ENCODE measurements at places on chromosomes 3 and 15.

DNA sequence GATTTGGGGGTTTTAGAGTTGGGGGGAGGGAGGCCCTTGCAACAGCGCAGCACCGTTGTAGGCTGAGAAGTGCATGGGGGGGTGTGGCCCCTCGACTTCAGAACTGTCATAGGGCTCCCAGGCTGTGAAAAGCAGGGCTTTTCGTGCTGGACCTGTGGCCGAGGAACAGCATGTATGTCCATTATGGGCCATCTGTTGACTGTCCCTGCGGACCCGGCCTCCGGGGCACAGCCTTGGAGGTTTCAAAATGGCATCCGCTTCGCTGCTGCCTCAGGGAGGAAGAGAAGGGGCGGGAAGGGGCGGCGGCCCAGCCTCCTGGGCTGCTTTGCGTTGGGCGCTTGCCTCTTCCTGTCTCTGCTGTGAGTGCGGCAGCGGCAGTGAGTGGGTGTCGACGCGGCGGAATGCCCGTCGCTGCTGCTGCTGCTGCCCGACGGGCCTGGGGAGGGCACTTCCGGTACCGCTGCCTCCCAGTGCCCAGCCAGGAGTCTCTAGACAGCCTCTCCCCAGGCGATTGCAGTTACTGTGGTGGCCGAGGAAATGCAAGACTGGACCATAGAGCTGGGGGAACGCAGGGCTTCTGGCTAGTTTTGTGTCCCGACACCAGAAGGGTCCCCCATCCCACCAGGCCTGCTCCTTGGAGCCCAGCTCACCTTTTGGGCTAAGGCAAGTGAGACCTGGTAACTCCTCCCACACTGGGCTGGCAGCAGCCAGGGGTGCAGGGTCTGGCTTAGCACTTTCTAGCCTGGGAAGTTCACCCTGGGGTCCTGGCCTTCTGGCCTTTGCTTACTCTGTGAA, 1.9 kb downstream of the GNAI2 start:
- DNase-seq: peak; percentile 85

DNA sequence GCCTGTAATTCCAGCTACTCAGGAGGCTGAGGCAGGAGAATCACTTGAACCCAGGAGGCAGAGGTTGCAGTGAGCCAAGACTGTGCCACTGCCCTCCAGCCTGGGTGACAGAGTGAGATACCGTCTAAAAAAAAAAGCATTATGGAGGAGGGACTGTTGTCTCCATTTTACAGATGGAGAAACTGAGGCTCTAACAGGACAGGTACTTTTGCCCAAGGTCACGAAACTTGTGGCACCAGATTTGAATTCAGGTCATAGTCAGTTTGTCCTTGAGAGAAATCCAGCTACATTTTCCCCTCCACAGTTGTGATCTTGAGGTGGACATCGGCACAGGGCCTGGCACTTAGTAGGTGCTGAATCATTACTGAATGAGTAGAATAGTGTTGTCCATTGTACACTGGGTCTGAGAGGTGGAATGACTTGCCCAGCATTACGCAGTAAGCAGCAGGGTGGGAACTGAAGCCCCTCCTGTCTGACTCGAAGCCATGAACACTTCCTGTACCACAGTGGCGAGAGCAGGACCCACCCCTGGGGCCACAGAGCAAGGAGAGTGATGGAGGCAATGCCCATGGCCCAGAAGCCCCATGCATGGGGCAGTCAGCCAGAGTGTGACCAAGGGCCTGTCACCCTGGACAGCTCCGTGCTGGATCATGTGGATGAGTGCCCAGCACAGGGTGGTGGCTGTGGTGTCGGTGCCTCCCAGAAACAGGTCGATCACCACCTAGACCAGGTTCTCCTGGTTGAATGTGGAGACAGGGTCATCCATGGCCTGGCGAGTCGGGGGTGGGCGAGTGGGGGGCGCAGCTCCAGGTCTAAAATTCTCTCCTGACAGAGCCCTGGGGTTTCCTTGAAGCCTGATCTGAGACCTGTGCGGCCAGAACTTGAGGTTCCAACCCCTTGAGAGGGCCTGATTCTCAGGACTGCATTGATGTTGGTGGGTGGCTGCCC, 20.4 kb upstream of the PARL start:
- DNase-seq: no peak

- no peak for DNase-seq
These were observed 539.5 kb downstream of the NAALADL2 start for GRCh38 chr3:175398676-175399075.

DNA sequence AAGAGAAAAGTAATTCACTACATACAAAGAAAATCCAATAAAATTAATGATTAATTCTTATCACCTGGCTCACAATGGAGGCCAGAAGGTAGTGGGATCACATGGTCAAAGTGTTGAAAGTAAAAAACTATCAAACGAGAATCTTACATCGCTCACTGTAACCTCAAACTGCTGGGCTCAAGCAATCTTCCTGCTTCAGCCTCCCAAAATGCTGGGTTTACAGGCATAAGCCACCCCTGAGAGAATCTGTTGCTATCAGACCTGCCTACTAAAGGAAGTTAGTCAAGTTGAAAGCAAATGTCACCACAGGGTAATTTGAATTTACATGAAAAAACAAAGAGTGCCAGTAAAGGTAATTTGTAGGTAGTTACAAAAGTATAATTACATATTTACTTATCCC, 103.3 kb downstream of the PCCB start:
- DNase-seq: peak; percentile 47

- no peak for DNase-seq
These were observed 83.1 kb downstream of the XXYLT1 start for GRCh38 chr3:195187609-195188425.

- peak; percentile 24 for DNase-seq
These were observed 9.8 kb downstream of the ISG20 start for GRCh38 chr15:88648357-88649214.

- DNase-seq: no peak
These were observed 198.4 kb downstream of the LPP start for GRCh38 chr3:188352196-188352927.

DNA sequence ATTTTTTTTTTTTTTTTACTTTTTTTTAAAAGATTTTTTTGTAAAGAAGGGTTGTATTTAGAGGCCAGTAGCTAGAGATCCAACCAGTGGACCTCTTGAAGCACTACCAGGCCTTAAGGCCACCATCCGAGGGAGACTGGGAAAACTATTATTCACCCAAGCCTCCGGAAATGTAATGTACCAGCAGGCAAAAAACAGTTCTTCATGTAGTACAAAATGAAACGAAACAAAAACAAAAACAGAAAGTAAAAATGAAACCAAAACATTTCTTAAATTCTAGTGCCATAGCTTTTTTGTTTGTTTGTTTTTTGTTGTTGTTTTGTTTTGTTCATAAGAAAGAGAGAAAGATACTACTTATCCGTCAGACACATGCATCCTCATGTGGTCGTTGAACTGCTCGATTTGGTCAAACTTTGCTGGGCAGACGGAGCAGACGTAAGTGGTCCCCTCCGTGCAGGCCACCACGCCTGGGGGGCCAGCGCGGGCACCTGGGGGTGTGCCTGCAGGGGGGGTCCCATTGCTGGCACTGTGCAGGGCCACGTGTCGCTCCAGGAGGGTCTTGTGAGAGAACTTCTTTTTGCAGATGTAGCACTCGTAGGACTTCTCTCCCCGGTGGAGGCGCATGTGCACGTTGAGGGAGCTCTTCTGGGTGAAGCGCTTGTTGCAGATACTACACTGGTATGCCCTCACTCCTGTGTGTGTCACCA, 45.0 kb downstream of the TIGIT start:
- DNase-seq: no peak

GRCh38 chr3:113255854-113256615, 44.7 kb downstream of the BOC start:
- DNase-seq: no peak

- no peak for DNase-seq
These were observed 142.4 kb upstream of the TMC3 start for GRCh38 chr15:81516461-81516860.

DNA sequence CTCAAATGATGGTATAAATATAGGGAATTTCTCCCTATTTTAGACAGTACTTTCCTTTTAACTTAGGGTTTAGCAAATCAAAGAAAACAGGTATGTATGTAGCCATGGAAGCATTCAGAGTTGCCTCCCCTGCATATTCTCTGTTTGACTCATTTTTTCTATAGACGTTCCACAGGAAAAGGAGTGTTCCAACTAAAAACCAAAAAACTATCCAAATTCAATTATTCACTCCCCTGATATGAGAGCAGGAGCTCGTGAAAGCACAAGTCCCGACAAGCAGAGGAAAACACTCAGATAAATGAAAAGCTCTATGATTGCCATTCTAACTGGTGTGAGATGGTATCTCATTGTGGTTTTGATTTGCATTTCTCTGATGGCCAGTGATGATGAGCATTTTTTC, 119.5 kb downstream of the FRMD5 start:
- DNase-seq: no peak

DNA sequence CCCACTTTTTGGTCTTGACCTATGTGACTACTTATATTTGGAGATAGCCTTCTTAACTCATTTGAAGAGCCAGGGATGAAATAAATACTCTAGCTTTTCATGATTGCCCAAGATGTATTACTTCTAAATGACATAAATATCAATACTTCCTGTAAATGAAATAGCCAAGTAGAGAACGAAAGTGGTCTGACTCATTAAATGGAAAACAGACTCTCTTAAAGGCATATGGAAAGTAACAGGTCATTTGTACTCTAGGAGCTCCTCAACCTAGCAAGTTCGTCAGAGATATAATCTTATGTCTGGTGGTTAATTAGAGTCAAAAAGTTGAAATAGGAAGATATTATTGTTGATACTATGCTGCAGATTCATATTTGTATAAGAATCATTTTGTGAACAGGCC, 1105.4 kb downstream of the TUSC7 start:
- DNase-seq: no peak

Measured in stimulated activated naive CD8-positive, alpha-beta T cell treated with anti-CD3 and anti-CD28 coated beads, Interleukin-15, amount 100 ng/mL, for 72 hours (primary cell).